ENCODE measurements at places on chromosomes 3 and 15. TPM values are rescaled to one million over a fixed set of nuclear protein-coding genes. Genes with fewer than 3 reads are reported as not detected.

DNA sequence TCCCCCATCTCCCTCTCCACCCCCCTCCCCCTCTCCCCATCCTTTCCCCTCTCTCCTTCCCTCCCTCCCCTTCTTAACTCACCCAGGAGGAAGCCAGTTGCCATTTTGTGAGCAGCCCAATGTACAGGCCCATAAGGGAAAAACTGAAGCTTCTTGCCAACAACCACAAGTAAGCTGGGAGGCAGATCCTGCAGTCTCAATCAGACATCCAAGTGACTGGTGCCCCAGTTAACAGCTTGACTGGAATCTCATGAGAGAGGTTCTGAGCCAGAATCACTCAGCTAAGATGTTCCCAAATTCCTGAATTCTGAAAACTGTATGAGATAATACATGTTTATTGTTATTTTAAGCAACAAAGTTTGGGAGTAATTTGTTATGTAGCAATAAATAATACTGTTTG lies 90.7 kb downstream of the C3orf70 start:
- no peak for DNase-seq

The CYP1A2 gene
- total RNA-seq = not detected

DNA sequence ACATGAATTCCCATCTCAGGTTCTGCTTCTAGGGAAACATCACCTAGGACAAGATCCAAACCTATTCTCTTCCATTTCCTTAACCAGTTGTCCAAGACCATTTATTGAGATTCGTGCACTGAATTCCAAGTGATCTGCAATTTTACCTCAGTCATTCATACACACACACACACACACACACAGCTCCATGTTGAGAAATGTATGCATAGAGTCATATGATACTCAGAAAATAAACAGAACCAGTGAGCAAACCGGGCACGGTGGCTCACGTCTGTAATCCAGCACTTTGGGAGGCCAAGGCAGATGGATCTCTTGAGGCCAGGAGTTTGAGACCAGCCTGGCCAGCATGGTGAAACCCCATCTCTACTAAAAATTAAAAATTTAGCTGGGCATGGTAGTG lies 6.1 kb upstream of the KPNA1 start:
- DNase-seq = no peak

GRCh38 chr3:108565506-108565905 lies 23.7 kb downstream of the CIP2A start:
- DNase-seq = no peak

GRCh38 chr15:100667405-100668347 lies 65.3 kb downstream of the ASB7 start:
- DNase-seq = peak; percentile 56

GRCh38 chr3:35601959-35602358 lies 37.4 kb upstream of the ARPP21 start:
- DNase-seq = no peak

The APH1B gene
- 5.6 TPM for total RNA-seq

GRCh38 chr3:152076148-152076547 lies 192.6 kb upstream of the MBNL1 start:
- no peak for DNase-seq
